ENCODE measurements at places on chromosomes 7 and 10.
A peak's percentile ranks its signal among the peaks of the same experiment; 100 is the strongest.

DNA sequence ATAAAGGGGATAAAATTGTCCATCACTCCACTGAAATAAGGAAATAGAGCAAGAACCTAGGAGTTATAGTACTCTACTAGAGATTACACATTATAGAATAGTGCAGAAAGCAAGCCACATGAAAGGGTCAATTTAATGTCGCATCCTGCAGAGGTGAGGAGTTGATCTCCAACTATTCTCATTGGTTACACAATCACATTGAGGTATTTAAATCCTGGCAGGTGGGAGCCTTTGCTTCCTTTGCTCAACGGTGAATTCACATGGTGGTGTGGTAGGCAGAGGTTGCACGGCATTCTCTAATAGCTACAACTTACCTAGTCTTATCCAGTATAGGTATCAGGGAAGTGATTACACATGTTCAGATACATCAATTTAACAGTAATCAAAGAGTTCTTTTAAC, 198.4 kb upstream of the TCF7L2 start:
- DNase-seq, result no peak

DNA sequence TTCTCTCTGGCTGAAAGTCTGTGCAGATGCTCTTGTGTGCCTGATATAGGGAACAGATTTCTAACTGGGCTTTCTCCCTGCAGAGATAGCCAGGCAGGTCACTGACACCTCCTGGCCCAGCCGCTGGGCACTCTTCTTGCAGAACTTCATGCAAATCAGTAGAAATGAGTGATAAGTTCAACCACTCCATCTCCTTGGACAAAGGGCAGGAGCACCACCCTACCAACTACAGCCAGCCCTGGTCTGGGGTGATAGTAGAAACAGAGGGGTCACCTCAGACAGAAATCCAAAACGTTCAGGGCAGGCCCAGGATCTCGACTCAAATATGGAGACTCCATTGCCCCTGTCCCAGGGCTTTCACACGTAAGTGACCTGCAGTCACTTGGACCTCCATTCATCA, 917.8 kb upstream of the ZNF722 start:
- DNase-seq, result no peak

DNA sequence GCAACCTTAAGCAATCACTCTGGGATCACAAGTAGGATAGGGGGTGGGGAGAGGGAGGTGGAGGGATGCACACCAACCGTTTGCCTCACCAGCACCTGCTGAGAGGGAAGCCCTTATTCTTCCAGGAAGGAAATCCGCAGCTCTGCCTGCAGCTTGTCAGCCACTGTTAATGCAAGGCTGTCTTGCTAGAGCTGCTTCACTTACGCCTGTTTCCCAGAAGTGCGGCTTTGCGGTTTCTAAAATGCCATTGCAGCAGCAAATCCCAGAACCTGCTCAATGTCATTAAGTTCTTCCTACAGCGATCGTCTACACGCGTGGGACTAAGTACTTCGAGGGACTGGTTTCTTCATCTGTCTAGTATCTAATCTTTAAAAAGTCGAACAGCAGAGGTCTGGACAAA, 191.1 kb downstream of the ZMYND11 start:
- DNase-seq, result no peak

GRCh38 chr10:44376472-44377099, 8.3 kb downstream of the CXCL12 start:
- DNase-seq, result no peak

DNA sequence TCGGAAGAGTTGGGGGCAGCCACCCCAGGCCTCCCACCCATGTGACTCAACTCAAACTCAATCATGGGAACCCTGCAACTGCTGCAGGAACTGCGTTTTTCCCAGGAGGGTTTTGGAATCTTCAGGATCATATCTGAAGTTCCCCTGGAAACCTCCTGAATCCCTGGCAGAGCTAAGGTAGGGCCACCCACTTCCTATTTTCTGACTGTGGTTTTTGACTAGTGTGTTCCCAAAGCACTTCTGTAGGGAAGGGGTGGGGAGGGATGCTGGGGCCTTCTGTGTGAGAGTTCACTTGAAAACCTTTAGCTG, 127.6 kb upstream of the UNC5B start:
- no peak for DNase-seq

- DNase-seq, result peak; percentile 11
Observed at GRCh38 chr10:97572214-97572989, at the start of gene ANKRD2. Gene ANKRD2 (plus strand): TSS chr10:97572779. CDS start chr10:97572789, 10 bp downstream.

GRCh38 chr7:127961786-127962453, 69.3 kb downstream of the LRRC4 start:
- no peak for DNase-seq

DNA sequence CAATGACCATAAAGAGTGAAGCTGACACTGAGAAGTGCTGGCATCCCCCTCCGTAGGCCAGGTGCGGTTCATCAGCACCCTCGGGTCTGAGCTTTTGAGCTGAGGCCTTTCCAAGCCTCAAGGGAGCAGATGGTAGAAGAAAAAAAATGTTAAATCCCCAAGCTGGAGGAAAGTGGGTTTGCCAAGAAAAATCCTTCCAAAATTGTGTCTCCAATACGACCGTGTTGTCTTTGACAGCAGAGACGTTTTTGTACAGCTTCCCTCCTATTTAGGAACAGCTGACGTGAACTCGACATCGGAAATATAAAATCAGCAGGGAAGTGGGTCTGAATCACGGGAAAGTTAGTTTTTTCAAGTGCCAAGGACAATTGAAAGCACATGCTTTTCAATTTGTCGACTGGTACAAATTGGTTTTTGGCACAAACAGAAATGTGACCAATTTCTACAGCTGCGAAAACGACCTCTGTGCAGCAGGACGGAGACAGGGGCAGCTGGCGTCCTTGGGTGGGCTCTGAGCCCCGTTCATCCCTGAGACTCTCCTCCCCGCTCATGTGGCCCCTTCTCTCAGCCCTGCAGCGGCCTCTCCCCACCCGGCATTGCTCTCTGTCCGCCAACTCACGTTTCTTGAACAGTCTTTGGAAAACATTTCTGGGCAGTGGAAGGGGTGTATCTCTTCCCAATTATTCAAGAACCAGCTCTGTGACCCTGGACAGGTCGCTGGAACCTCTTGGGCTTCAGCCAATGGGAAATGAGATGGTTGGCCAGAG, 89.9 kb downstream of the PAXIP1 start:
- no peak for DNase-seq

- DNase-seq, result no peak
Observed at GRCh38 chr7:120089968-120090367, 183.0 kb upstream of the KCND2 start.

GRCh38 chr10:116385311-116385710, 42.3 kb upstream of the PNLIPRP3 start:
- no peak for DNase-seq

- DNase-seq, result no peak
Observed at GRCh38 chr7:66348959-66349358, 143.8 kb downstream of the TPST1 start.

DNA sequence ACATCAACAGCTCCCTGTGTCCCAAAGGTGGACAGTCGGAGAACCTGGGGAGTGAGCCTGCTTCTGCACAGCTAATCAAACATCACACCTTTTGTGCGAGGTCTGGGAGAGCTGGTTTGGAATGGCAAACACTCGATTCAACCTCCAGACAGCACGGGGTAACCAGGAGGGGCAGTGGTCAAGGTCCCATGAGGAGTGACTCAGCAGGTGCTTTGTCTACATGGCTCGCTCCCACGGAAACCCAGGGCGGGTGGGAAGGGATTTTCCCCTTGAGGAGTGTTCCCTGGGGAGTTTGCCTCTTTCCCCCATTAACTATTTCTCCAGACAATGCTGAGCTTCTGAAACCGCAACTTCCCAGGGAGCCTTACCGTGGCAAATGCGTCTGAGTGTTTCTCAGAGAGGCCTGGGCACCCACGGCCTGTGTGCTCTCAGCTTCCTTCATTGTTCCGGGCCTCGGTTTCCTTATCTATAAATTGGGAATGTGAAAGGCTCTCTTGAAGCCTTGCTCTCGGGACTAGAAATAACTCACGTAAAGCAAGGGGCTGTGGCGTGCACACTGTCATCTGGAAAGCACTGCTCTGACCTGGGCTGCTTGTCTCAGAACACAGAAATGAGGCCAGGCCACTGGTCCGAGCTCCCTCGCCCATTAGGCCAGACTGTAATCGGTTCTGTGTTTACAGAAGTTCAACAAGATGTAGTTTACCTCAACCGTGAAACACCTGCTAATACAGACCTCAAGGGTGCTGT, 14.0 kb upstream of the GTPBP4 start:
- DNase-seq, result no peak

GRCh38 chr7:88042157-88042556, 108.1 kb downstream of the ADAM22 start:
- DNase-seq, result no peak

- DNase-seq, result no peak
Observed at GRCh38 chr10:2631557-2632205, 435.7 kb upstream of the PFKP start.

DNA sequence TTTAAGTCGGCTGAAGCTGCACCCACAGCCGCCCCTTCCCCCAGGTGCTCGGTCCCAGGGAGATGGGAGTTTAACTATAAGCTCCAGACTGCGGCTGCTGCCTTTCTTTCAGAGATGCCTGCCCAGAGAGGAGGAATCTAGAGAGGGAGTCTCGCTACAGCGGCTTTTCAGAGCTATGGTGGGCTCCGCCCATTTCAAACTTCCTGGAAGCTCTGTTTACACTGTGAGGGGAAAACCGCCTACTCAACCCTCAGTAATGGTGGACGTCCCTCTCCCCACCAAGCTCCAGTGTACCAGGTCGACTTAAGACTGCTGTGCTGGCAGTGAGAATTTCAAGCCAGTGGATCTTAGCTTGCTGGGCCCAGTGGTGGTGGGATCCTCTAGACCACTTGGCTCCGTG, 135.4 kb downstream of the CXCL12 start:
- DNase-seq, result no peak

GRCh38 chr10:102384606-102385429, 10.7 kb upstream of the NFKB2 start:
- no peak for DNase-seq

DNA sequence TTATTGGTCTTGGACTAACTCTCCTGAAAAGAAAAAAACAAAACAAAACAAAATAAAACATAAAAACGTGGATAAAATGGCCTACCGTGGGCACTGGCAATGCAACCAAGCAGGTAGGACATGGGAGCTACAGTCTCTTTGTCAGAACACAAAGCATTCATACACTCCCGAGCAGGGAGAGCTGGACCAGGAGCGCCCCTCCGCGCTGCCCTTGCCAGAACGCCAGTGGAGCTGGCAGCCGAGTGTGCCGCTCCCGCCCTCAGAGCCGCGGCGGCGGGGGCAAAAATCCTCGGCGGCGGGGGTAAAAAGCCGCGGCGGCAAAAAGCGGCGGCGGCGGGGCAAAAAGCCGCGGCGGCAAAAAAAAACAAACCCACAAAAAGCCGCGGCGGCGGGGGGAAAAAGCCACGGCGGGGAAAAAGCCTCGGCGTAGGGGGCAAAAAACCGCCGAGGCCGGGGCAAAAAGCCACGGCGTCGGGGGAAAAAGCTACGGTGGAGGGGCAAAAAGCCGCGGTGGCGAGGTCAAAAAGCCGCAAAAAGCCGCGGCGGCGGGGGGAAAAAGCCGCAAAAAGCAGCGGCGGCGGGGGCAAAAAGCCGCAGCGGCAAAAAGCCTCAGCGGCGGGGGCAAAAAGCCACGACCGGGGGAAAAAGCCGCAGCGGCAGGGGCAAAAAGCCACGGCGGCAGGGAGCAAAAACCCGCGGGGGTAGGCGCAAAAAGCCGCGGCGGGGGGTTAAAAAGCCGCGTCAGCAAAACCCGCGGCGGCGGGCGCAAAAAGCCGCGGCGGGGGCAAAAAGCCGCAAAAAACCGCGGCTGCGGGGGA, 418.1 kb downstream of the ZNF716 start:
- DNase-seq, result no peak

GRCh38 chr7:20407585-20408466, 77.1 kb downstream of the ITGB8 start:
- DNase-seq, result no peak

GRCh38 chr7:82559193-82559805, 115.7 kb upstream of the CACNA2D1 start:
- no peak for DNase-seq

Measured in stimulated activated CD8-positive, alpha-beta memory T cell treated with anti-CD3 and anti-CD28 coated beads, Interleukin-7, amount 100 ng/mL, for 1 hour (primary cell).